HS-5 (cell line): ENCODE measurements at places on chromosomes 13 and 19.

GRCh38 chr19:4391701-4392483 is 8.5 kb downstream of the SH3GL1 start:
- DNase-seq: no peak

DNA sequence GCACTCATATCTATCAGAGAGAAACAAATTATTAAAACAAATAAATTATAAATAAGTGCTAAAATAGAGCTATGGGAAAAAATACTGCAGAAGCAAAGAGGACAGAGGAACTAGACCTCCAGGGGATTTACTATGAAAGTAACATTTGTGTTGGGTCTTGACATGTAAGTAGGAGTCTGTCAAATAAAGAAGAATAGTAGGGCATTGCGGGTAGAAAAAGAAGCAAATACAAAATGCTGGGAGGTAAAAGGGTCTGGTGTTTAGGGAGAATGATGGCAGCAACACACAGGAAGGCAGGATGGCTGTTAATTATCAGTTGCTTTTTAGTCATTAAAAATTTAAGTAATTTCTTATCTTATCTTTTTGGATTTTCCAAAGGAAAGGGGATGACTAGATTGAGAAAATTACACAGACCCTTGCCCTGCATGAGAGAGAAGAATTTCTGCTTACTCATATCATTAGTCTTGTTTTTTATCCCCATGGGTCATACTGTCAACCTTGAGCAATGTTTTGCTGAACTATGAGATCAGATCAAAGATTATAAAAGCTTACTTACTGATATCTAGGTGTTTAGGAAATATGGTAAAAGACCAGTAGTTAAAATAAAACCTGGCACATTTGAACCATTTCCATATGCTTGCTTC is 472.7 kb downstream of the DIAPH3 start:
- DNase-seq: no peak

- no peak for DNase-seq
Observed at GRCh38 chr19:28794301-28794700, 418.6 kb downstream of the UQCRFS1 start.

- no peak for DNase-seq
Observed at GRCh38 chr19:42032431-42032830, 37.6 kb downstream of the GRIK5 start.

DNA sequence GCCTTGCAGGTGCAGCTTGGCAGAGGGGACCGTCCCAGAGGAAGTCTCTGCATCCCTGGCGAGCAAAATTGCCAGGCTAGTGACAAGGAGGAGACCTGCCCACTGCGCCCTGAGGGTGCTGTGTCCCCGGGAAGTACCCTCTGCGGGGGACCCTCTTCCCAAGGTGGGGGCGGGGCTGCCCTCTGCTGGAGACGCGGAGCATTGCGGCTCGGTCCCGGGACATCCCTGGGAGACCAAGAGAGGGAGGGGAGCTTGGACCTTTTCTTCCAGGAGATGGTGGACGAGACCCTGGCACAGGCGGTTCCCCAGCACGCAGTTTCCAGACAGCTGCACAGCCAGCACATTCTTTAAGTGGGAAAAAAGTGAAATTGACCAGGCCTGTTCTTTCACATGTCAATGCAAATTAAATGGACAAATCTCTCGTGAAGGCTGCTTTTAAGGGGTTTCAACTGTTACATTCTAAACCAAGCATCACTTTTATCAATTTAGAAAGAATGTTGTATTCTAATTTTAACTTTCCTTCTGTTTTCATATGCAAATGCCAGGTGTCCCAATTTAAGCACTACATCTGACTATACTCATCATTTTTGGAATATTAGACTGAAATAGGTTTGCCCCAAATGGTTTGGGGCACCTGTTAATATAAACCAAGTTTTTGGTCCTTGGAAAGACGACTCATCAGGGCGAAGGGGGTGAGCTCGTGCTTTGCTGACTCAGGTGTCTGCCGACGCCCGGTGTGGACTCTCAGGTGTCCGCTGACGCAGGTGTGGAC is 60.7 kb downstream of the MCF2L start:
- no peak for DNase-seq

- DNase-seq: no peak
Observed at GRCh38 chr13:43397111-43397510, 373.7 kb downstream of the DNAJC15 start.

DNA sequence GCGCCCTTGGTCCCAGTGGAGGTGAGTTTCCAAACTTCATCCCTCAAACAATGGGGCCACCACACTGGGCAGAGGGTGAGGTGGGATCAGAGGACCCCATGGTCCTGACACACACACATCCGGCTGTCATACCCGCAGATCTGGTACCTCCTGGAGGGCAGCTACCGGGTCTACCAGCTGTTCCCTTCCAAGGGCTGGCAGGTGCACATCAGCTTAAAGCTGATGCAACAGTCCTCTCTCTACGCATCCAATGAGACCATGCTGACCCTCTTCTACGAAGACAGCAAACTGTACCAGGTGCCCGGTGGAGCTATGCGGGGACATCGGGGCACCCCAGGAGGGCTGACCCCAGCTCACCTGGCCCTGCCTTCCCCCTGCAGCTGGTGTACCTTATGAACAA is 14.0 kb upstream of the PSMD8 start:
- DNase-seq: no peak

DNA sequence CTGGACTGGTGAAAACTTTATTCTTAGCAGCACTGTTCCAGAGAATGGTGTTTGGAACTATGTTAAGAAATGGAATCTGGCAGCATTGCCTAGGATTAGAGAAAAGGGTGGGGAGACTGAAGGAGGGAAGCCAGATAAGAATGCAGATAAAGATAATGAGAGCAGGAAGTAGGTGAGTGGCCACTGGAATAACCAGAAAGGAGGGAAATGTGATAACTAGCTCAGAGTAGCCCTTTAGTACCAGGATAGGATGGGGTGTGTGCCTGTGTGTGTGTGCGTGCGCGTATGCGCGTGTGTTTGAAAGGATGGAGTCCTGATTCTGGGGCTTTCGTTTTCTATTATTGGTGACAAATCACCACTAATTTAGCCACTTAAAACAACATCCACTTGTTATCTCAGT is 33.4 kb upstream of the FRY start:
- DNase-seq: no peak

DNA sequence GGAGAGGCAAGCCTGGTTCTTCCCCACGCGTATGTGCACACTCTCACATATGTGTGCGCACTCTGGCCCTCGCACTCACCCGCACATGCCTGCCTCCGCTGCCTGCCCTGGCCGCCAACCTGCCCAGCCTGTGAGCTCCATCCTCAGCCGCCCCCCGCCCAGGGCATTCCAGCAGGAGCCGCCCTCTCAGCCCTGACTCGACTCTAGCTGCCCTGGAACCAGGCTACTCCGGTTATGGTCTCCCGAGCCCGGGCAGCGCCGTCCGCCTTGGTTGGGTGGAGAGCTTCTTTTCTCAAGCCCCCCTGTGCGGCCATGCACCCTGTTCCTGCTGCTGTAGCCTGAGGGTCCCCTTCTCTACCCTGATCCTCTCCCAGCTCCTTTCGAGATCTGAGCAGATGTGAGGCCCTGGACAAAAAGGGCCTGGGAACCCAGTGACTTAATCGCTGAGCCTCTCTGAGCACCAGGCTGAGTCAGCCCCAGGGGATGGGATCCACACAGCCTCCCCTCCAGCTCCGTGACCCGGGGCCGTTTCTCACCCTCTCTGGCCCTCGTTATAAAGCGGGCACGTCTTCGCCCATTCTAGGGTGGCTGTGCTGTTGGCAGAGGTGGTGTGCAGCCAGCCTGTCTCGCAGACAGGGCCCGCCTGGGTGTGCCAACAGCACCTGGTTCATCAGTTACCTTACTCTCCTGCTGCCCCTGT is 191.5 kb downstream of the TEX29 start:
- no peak for DNase-seq
